ENCODE measurements at places on chromosomes 6 and 20.
A peak's percentile ranks its signal among the peaks of the same experiment; 100 is the strongest.

DNA sequence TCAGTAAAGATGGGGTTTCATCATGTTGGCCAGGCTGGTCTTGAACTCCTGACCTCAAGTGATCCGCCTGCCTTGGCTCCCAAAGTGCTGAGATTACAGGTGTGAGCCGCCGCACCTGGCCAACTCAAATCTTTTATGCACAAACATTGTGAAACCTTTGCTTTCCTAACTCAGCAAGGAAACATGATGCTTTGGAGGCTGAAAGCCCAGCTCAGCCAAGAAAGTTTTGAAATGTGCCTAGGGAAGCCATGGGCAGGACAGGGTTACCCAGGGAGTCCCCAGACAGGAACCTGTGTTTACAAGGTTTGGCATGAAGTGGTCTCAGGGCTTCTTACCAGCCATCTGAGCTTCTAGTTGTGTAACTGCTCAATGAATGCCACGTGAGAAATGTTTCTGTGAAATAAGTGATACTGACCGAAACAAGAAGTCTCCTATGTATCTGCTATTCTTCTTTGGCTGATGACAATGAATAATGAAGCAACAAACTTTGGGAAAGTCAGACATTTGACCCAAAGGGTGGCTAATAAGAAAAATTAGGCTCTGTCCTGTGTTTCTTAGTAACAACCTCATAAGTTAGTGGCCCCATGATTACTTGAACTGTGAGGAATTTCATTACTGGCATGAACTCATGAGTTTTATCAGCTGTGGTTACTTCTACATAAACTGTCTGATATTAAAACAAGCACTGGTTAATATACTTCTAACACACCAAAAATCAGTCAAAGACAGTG lies 163.5 kb downstream of the KIF6 start:
- DNase-seq = peak; percentile 59

DNA sequence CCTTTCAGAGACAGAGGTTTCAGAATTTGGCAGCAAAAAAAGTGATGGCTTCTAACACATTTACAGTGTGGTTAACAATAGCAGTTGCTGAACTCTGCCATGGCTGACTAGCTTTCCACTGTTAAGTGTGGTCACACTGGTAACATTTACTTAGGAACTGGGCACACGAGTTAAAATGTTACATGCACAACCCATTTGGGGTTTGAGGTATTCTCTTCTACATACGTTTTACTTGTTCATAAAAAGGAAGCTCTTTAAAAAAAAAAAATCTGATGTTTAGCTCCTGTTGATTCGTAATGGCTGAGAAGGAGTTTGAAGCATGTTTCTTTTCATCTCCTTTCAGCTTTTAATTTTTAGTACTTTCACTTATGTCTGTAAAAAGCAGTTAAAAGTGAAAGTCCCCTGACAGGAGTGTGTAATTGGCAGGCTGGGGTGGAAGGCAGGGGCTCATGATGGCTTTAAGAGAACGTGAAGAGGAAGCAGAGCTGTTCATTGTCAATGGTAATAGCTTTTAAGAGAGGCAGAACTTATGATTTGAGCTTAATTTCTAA lies 245.9 kb downstream of the FARS2 start:
- no peak for DNase-seq

- no peak for DNase-seq
Observed at GRCh38 chr20:63689046-63690002, 7.1 kb upstream of the TNFRSF6B start.

DNA sequence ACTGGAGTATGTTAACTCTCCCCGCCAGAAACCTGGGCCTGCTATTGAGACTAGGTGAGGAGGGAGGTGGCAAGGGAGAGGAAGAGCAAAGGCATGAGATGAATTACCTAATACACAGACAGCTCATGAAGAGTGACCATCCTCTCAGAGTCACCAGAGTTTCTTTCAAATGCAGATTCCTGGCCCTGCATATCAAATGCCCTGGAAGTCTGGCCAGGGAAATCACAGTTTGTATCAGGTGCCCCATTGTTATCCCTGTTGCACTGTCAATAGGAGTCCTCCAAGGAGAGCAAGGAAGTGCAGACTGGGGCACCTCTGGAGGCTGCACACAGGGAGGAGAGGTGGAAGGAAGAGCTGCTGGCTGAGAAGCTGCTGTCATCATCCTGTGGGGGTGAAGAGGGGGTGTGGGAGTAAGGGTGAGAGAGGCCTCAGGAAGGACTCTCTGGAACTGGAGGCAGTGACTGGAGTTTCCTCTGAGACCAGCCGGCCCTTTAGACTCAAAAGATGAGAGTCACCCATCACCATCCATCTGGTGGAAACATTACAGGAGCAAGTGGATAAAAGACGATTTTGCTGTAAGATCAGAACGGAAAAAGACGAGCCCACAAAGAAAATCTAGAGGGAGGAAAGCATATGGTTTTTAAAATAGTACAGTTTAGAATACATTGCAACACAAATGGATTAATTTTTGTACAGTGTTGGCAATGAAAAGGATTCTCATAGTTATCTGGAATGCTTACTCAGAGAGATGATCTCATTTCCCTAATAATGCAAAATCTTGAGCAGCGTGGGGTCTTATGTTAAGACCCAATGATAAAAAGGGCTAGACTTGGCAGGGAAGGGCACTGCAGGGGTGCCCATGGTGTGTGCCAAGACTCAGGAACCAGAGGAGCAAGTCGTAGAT lies 268.1 kb downstream of the UST start:
- DNase-seq = no peak

- DNase-seq = no peak
Observed at GRCh38 chr20:47330933-47331708, 25.4 kb downstream of the ZMYND8 start.

DNA sequence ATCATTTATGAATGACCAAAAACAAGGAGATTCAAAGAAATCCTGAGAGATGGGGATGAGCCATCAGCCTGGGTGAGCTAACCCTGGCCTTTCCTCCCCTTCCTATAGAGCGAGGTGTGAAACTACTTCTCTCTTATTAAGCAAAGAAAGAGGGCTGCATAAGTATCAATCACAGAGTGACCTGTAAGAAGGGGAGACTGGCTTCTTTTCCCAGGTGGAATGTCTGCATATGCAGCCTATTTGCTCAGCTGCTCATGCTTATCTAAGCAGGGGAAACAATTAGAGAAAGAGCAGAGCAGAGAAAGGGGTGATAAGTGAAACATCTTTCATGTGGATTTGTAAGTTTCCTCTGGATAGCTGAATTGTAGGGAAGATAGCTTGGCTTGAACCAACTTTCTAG lies 160.0 kb downstream of the PKHD1 start:
- DNase-seq = no peak

- DNase-seq = no peak
Observed at GRCh38 chr6:16568128-16568527, 193.1 kb downstream of the ATXN1 start.

DNA sequence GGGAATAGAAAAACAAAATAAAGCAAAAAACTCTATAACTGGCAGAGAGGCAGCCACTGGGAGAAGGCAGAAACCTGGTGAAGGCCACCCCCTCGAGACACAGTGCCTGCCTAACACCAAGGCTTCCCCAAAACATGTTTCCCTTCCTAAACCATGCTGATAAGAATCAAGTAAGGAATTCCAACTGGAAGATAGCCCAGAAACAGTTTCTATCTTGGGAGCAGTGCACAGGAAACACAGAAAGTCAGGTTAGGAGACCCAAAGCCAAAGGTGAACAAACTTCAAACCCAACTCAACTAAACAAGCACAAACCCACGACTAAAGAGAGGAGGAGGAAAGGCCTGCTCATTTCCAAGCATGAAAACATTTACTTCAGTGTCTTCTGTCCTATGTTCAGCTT lies 433.7 kb upstream of the RGS17 start:
- DNase-seq = no peak

DNA sequence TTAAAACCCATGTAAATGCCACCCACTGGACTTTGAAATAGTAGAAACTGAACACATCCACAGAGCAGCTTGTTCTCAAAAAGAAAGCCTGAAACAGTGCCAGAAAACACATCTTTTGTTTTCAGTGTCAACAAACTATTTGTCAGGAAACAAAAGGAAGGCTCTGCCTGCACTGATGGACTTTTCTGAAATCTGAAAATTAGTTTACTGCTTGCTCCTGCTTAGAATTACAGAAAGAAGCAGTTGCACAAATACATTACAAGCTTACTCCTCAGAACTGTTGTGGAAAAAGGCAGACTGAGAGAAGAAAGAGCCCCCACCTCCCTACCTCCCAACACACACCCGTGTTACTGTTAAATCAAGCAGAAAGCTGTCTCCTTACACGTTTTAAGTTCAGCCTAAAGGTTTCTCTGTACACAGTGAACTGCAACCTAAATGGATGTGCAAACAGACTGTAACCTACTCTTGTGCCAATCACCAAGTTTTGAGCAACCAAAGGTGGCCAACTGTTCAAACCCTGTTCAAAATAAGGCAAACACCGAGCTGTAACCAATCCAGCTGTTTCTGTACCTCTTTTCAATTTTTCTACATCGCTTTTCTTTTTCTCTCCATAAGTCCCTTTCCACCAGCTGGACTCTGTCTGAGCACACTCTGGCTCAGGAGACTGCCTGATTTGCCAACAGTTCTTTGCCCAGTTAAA lies 43.7 kb downstream of the FRK start:
- no peak for DNase-seq

GRCh38 chr6:82073484-82073883 lies 174.1 kb downstream of the IBTK start:
- DNase-seq = no peak

GRCh38 chr6:18565231-18565630 lies 178.1 kb downstream of the RNF144B start:
- DNase-seq = no peak

DNA sequence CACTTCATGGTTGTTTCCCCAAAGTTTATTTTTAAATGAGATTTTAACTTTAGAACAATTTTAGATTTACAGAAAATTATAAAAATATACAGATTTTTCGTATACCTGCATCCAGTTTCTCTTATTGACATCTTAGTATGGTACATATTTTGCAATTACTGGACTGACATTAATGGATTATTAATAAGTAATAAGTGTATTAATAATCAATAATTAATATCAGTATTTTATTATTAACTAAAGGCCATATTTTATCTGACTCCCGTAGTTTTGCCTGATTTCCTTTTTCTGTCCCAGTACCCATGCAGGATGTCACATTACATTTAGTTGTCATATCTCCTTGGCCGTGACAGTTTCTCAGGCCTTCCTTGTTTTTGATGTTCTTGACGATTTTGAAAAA lies 307.0 kb downstream of the C6orf118 start:
- no peak for DNase-seq

DNA sequence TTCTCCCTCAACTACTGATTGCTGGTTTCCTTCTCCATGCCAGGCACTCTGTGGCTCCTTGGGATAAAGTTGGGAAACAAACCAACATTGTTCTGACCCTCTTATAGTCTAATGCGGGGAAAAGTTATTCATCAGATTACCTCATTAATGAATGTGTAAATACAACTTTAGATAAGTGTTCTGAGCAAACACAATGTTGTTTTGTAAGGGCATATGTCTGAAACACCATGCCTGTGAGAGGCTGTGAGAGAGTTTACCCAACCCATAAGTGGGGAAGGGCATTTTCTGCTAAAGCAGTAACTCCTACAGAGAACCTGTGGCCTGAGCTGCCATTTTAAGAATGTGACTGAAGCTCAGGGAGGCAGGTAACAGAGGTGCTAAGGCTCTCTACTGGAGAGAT lies 283.5 kb downstream of the KHDC1L start:
- DNase-seq = no peak

DNA sequence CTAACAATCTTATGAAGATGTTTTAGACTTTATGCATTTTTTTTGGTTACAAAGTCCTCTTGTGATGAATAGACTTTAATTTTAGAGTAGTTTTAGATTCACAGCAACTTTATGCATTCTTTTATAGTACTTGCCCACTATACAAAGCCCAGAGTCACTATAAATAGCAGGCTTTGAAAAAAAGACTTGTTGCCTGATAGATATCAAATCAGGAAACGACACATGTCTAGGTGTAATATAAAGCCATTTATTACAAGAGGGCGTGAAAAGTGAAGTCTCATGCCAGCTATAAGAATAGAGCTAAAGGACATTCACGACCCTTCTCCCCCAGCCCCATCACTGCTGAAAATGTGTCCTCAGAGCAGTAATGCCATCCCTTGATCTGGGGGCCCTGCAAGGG lies 78.0 kb upstream of the MRPS10 start:
- DNase-seq = no peak

DNA sequence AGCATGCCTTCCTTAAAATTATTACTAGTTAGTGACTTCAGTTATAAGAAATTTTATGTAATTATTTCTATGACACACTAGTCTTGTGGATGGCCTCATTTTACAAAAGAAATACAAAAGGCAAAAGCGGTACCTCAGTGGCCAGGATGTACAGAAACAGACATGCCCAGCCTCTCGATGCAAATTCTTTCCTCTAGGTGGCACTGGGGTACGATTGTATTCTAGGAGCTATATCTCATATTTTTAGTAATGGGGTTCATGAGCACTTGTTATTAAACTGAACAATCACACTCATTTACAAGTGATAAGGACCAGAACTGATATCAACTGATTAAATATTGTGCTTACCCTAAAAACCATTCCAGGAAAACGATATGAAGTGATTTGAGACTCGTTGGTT lies 59.8 kb downstream of the SOD2 start:
- DNase-seq = no peak

DNA sequence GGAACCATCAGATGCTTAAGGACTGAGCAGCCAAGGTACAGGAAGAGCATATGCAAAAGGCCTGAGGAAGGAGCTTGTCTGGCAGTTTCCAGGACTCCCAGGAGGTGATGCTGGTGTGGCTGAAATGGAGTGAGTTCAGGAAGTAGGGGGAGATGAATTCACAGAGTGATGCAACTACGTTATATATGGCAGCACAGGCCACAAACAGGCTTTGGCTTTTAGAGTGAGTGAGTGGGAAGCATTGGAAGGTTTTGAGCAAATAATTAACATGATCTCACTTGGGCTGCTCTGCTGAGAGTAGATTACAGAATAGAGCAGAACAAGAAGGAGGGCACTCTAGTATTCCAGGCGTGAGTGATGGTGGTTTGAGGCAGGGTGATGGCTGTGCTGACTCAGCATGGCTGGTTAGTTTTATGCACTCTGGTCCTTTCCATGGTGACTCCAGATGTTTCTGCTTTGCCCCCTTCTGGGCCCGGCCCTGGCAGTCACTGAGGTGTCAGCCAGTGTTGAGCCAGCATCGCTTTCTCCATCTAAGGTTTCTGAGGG lies 6.5 kb downstream of the BTN2A2 start:
- no peak for DNase-seq

- DNase-seq = no peak
Observed at GRCh38 chr6:4085332-4085700, 6.4 kb upstream of the FAM217A start.

- no peak for DNase-seq
Observed at GRCh38 chr6:35025232-35026188, 115.6 kb downstream of the TCP11 start.

GRCh38 chr6:133899556-133899955 lies 10.6 kb downstream of the TCF21 start:
- no peak for DNase-seq

- no peak for DNase-seq
Observed at GRCh38 chr20:3162080-3162611, 2.5 kb upstream of the FASTKD5 start.

DNA sequence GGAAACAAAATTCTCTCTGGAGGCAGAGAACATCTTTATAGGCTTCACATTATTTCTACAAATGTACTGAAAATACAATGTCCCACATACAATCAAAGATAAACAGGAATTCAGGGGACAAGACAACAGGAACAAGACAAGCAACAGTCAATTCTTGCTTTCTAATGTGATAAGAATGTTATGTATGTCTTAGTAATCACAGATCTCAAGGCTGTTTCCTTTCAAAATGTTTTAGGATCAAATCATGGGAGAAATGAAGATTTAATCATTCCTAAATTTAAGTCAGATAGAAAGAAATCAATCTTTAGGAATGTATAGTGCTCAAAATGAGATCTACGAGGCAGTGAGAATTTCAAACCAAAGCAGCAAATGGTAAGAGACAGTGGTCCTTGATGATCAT lies 32.1 kb downstream of the NEDD9 start:
- DNase-seq = no peak
